ENCODE measurements at places on chromosomes 11 and 22. TPM values are rescaled to one million over a fixed set of nuclear protein-coding genes. Genes with fewer than 3 reads are reported as not detected.

HMBS gene
- total RNA-seq, result 33.6 TPM

DNA sequence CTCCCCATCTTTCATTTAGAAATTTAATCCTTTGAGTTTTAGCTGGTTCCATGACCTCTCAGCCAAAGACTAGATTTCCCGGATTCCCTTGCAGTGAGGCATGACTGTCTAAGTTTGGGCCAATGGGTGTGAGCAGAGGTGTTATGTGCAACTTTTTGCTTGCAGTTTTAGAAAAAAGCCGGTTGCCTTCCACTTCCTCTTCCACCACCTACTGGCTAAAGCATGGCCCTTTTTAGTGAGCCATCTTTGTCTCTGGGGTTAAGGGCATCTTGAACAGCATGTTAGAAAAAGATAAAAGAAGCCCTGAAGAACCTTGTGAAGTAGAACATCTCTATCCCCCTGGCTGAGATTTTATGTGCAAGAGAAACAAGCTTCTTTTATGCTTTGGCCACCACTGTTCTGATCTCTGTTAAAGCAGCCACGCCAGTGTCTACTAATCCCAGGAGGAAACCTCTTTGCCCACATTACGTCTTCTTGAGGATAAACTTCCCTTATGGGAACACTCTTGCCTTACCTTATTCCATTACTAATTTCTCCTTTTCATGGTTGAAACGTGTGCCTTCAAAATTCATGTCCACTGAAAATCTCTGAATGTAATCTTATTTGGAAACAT lies 279.9 kb downstream of the TENM4 start:
- DNase-seq, result no peak

GRCh38 chr11:113952588-113952987 lies 22.3 kb upstream of the HTR3A start:
- no peak for DNase-seq

- no peak for DNase-seq
These were observed 39.4 kb downstream of the ABTB2 start for GRCh38 chr11:34318111-34319037.

GRCh38 chr11:116481126-116481675 lies 291.6 kb downstream of the BUD13 start:
- DNase-seq, result no peak

DNA sequence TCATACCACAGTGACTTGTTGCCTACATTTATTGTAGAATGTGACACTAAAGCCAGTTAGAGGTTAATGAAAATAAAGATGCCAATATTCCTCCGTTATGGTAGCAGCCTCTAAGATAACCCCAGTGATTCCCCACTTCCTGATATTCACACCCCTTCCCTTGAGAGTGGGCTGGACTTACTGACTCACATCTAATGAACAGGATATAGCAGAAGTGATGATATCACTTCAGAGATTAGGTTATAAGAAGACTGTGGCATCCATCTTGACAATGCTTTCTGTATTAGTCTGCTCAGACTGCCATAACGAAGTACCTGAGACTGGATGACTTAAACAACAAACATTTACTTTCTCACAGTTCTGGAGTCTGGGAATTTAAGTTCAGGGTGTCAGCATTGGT lies 149.6 kb upstream of the MTNR1B start:
- DNase-seq, result no peak

DNA sequence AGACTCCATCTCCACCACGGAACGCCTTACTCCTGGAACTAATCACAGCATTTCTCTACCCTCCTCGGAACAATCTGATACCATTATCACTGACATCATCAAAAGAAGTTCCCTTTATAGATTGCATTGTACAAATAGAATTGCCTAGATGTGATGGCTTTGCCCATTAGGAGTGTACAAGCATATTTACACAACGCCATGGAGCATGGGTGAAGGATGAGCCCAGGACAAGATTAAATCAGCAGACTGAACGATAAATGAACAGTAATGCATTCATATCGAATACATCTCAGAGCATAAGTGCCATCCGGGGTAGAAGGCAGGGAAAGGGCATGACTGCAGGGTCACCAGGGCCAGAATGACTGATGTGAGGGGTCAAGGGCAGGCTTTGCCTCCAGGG lies 57.3 kb downstream of the KIRREL3 start:
- no peak for DNase-seq

- DNase-seq, result no peak
These were observed 29.3 kb downstream of the FAT3 start for GRCh38 chr11:92253945-92254344.

GRCh38 chr22:43439368-43440103 lies 27.7 kb downstream of the MPPED1 start:
- DNase-seq, result no peak

All from activated CD8-positive, alpha-beta T cell treated with anti-CD3 and anti-CD28 coated beads for 36 hours (primary cell).